ENCODE measurements at places on chromosomes 3 and 15.

DNA sequence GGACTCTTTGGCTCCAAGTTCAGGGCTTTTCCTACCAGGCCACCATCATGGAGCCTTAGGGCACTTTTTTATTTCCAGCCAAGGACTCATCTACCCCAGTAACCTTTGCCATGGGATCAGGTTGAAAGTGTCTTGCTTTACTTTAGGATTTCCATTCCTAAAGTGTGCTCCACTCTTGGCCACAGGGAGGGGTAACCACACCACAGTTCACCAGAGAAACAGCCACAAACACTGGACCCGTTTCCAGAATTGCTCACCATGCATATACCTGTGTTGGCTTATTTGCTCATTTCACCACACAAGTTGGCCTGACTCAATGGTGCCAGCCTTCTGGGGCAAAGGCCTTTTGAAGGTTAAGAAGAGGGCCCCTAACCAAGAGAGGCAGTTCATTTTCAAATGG lies 70.6 kb upstream of the RAD18 start:
- no peak for DNase-seq

GRCh38 chr3:137194301-137194700 lies 236.5 kb downstream of the IL20RB start:
- no peak for DNase-seq

DNA sequence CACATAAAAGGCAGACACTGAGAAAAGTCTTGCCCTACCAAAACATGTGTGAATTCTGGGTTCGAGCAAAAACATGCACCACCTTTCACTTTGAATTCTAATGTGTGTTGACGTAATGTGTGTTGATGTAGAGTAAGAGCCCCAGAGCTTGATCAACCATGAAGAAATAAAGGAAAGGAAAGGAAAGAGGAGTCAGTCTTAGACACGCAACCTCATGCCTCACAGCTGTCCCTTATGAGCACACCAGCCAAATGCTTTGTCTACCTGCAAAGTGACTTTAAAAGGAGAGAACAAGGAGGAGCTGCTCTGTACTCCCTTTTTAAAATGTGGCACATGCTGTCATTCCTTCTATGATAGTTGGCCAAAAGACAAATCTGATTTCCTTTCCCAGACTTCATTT lies 80.8 kb downstream of the RFTN1 start:
- no peak for DNase-seq

- no peak for DNase-seq
Measured at GRCh38 chr3:81839504-81840094, 78.2 kb upstream of the GBE1 start.

All from HTR-8/SVneo (cell line).